ENCODE measurements at places on chromosomes 7 and 10.

DNA sequence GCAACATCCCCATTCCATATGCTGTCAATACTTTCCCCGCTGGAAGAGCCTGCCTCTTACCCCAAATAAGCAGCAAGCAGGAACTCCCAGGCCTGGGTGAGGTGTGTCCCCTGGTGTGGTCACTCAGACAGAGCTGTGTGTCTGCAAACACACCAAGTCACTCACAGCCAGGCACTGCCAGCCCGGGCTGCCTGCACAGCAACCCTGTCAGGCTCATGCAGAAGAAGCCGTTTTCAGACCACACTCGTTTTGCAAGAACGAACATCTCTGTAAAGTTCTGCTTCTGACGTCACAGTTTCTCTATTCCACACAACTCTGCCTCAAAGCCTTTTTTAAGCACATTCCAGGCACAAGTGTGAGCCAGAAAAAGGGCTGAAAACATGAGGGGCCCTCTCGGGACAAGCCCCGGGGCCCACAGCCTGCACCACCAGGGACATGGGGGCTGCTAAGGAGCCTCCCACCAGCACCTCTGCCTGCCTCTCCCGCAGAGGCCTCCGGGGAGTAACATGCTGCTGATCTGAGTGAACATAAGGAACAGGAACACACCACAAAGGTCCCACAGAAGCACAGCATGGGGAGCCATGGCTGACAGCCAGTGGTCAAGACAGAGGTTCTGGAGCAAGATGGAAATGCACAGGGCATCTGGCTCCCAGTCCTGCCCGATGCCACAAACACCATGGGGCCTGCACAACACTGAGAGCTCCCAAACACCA lies 11.4 kb downstream of the PTPRN2 start:
- no peak for DNase-seq

GRCh38 chr10:120988751-120989150 lies 137.6 kb downstream of the WDR11 start:
- DNase-seq = no peak

- no peak for DNase-seq
Observed at GRCh38 chr10:121891103-121891502, 36.7 kb downstream of the ATE1 start.

- DNase-seq = no peak
Observed at GRCh38 chr7:72924386-72924732, 536 bp upstream of the POM121 start.

- DNase-seq = no peak
Observed at GRCh38 chr10:112246-112645, 23.0 kb upstream of the ZMYND11 start.

DNA sequence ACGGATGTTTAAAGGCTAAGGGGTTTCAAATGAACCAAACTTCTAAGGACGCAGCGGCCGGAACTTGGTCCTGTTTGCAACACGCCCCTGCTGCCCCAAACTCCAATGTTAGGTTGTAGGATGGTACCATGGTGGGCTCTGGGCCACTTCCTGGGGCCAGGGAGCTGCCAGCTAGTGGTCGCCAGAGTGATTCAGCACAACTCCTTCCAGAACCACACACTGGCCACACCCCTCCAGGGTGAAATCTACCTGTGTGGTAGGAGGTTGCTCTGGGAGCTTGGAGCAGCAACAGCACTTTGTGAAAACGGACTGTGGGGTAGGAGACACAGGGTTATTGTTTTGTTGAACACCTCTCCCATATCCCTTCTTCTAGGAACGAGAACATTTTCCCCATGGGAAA lies 161.1 kb downstream of the FANK1 start:
- no peak for DNase-seq

GRCh38 chr7:50751146-50751545 lies 31.6 kb downstream of the GRB10 start:
- DNase-seq = no peak

DNA sequence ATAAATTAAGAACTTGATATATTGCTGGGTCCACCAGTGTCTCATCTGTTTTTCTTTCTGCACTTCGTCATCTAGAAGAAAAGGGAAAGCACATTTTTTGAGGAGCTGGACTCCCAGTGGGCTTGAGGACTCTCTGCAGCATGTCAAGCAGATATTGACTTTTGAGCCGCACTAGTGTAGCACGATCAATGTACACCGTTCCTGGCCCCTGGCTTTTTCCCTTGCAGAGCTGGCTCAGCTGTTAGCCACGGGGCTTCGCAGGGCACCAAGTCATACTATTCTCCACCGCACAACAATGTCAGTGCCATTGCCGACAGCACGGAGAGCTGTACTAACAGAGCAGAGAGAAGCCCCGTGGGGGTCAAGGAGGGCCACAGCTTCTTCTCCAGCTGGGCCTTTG lies 235.4 kb upstream of the HABP2 start:
- no peak for DNase-seq

DNA sequence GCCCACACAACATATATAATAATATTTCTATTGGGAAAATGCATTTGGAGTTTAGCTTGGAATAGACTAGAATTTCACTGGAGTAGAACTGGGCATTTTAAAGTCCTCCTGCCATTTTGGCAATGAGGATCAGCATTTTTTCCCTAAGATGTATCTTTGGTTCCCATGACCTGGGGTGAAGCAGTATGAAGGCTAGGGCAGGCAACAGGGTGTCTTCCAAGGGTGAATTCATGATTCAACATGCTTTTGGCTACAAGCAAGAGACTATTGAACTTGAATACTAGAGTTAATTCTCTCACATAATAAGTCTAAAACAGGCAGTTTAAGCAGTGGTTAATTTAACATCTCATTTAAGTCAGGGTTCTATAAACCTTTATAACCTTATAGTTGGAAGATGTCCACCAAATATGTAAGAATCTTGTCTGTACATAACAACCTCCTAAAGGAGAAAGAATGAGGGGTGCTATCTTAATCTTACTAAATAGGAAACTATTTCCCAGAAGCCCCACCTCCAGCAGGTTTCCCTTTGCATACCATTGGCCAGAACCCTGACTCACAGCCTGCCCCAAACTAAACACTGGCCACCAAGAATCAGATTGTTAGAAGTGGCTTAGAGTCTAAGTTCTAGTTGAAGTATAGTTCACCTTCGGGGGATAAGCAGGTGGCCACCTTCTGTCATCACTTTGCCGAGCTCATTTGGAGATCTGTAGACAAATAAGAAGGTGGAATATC lies 96.0 kb upstream of the PRPS1L1 start:
- no peak for DNase-seq

- DNase-seq = no peak
Observed at GRCh38 chr10:43234471-43235041, 32.3 kb downstream of the RASGEF1A start.

DNA sequence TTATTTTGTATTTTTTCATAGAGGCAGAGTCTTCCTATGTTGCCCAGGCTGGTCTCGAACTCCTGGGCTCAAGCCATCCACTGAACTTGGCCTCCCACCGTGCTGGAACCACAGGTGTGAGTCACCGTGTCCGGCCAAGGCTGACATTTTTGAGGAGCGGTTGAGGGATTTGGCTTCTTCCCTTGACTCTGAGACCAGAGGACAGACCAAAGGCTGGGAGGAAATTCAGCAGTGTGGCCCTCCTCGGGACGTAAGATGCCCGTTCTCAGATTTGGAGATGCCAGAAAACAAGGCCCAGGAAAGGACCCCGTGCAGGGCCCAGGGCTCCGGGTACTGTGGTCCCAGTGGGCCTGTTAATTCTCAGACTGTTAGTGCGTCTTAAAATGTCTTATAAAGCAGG lies 146.2 kb downstream of the WDR37 start:
- DNase-seq = no peak

GRCh38 chr10:69312528-69312927 lies 34.2 kb downstream of the HK1 start:
- no peak for DNase-seq

DNA sequence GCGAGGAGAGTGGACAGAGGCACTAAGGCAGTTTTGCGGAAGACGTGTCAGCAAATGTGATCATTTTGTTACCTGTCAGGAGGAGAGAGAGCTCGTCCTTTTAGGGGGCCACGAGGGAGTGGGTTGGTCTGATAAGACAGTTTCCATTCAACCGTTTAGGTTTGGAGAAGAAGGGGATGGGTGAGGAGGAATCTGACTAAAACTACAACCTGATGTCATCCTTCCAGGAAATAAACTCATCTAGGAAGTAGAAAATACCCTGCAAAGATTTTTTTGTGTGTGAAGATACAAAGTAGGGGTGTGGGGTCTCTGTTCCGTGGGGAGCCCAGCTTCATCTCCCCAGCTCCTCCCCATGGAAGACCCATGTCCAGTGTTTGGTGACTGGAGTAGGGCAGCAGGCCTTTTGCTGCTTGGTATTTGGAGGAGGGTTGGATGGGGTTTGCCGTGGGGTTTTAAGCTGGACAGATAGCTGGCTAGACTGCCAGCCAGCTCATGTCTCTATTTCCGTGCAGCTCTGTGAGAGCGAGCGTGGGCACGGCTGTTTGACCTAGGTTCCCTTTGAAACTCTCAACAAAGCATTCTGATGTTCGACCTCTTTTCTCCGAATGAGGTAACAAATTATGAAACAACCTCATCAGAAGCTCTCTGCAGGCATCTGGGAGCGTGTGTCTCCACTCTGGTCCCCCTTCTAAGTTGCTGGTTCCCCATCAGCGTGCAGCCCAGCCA lies 136.0 kb upstream of the TCF7L2 start:
- no peak for DNase-seq

GRCh38 chr7:155227004-155227787 lies 70.5 kb upstream of the INSIG1 start:
- no peak for DNase-seq

DNA sequence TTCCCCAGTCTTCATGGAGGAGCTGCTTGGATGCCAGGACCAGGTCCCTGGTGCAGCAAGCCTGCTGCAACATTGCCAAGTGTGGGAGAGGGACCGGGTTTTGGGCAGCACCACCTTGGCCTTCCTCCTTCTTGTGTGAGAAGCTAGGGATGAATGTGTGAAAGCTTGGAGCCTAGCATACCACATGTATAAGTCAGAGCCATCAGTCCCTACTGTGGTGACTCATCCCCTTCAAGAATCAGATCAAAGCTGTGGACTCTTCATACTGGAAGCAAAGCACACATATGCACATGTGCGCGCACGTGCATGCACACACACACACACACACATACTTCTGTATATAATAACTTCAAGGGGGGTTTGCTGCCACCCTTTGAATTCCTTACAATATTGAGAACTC lies 527.8 kb downstream of the LRMDA start:
- no peak for DNase-seq

DNA sequence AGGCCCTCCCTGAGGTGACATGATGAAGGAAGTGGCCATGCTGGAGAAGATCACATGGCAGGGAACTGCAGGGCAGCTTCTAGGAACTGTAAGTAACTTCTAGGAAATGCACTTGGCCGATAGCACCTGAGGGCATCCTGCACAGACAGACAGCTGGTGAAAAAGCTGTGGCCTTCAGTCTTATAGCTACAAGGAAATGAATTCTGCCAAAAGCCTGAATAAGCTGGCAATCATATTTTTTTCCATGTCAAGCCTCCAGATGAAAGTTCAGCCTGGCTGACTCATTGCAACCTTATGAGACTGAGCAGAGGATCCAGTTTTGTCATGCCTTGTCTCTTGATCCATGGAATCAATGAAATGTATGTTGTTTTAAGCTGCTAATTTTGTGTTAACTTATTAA lies 91.1 kb upstream of the CACNA2D1 start:
- no peak for DNase-seq

- peak; percentile 4 for DNase-seq
Observed at GRCh38 chr7:97064972-97065587, 40.4 kb upstream of the DLX5 start.

- no peak for DNase-seq
Observed at GRCh38 chr7:27175626-27176523, 1.8 kb upstream of the HOXA10 start.

GRCh38 chr7:18693816-18694215 lies 198.3 kb downstream of the HDAC9 start:
- DNase-seq = no peak

Data from activated T-cell treated with anti-CD3 and anti-CD28 coated beads for 24 hours (primary cell).